ENCODE measurements at places on chromosomes 3 and 15.

GRCh38 chr3:181457756-181458155, 254.0 kb upstream of the SOX2 start:
- DNase-seq = no peak

- no peak for DNase-seq
These were observed 403.3 kb downstream of the LPP start for GRCh38 chr3:188557235-188557634.

GRCh38 chr3:127456471-127457093, 134.0 kb downstream of the TPRA1 start:
- DNase-seq = no peak

- peak; percentile 88 for DNase-seq
These were observed 6.2 kb upstream of the TLR9 start for GRCh38 chr3:52231502-52232278.

DNA sequence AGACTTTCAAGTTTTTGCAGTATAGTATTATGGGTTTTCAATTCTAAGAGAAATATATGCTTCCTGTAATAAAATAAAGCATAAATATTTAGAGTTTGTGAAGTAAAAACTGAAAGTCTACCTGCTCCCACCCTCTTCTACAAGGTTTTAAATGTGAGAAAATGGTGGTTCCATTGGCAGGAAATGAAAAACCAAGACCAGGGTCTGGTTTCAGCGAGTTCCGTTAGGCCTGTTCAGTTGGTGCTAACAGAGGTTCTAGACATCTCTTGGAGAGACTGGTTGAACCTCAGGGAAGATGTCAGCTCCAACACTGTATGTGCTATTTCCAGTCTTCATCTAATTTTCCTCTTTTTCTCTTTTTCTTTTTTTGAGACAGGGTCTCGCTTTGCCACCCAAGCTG, 11.8 kb upstream of the MYO1E start:
- no peak for DNase-seq

DNA sequence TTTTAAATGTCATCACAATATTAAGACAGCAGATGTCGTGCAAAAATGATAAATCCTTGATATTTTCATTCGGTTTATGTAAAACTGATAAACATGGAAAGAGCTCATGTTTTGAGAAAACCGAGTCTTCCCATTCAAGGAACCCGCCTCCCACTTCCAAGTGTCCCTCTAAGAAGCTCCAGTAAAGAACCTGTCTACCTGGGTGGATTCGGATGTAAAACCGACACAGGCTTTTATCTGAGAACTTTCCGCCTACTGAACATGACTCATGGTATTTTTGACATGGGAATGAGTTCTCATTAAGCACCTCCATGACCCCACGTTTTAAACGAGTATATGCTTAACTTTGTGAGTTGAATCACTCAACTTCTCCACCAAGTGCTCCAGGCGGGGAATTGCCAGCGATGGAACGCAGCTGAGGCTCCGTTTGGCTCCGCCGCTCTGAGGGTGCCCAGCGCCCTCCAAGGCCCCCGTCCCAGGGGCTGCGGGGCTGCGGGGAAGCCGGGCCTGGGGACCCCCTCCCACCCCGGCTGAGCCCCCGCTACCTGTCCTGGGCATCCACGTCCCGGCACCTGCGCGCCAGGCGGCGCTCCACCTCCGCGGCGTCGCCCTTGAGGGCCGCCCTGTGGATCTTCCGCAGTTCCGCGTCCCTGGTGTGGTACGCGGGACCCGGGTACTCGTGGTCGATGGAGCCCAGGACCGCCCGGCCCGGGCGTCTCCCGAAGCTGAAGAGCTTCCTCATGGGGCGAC, 119.9 kb downstream of the LMLN start:
- peak; percentile 52 for DNase-seq

DNA sequence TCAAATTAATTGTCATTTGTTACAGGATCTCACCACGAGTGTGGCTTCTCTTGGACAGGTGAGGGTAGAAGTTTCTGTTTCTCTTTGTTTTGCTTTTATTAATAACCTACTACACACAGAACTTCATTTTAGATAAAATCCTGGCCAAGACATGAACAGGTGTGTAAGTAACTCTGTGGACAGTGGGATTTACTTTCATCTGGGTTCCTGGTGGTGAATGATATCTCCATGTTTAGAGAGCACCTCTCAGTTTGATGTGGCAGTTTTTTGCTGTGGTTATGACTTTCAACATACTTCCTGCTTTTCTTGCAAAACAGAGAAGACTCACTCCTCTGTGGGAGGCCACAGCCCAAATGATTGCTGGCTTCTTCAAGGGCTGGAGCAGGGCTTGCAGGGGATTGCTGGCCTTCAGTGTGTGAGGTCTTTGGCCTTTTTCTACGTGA, 71.1 kb upstream of the XCR1 start:
- peak; percentile 58 for DNase-seq

DNA sequence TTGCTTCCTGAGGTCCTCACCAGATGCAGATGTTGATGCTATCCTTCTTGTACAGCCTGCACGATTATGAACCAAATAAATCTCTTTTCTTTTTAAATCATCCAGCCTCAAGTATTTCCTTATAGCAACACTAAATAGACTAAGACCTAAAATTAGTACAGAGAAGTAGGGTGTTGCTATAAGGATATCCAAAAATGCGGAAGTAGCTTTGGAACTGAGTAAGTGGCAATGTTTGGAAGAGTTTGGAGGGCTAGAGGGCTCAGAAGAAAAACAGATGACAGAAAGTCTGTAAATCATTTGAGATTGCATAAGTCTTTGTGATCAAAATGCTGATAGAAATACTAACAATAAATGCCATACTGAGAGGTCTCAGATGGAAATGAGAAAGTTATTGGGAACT, 894.9 kb downstream of the DIPK2A start:
- DNase-seq = no peak

- peak; percentile 53 for DNase-seq
These were observed 80.4 kb downstream of the IQSEC1 start for GRCh38 chr3:12992629-12993516.

GRCh38 chr3:113177526-113177925, 33.8 kb upstream of the BOC start:
- DNase-seq = no peak

DNA sequence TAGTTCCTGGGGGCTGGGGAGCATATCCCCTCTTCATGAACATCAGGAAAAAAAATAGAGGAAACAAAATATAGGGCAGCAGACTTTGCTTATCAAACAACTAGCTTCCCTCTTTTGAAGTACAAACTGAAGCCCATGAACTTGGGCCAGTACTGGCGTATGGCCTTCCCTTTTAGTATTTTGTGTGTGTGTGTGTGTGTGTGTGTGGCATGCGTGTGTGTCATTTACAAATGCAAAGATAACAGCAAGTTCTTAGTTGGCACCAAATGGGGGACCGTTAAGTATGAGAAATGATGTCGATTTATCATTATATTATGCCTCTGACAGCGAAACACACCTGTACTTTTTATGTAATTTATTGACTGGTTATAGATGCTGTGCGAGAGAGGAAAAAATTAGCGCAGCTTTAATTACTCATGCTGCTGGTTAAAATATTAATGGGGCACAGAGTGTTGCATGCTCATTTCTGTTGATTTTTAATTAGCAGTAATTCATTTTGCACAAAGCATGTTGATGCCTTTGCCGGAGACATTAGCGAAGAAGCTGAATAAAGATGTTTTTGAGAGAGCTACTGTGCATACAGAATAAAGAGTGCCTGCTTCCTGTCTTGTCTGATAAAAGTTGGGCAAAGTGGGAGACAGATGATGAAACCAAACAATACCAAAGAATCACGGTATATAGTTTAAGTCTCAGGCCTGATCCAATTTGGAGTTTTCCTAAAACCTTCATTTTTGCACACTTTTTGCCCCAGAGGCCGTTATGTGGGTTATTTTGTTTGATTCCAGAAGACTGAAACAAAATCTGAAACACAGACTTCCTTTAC, 297.1 kb downstream of the SATB1 start:
- DNase-seq = no peak

DNA sequence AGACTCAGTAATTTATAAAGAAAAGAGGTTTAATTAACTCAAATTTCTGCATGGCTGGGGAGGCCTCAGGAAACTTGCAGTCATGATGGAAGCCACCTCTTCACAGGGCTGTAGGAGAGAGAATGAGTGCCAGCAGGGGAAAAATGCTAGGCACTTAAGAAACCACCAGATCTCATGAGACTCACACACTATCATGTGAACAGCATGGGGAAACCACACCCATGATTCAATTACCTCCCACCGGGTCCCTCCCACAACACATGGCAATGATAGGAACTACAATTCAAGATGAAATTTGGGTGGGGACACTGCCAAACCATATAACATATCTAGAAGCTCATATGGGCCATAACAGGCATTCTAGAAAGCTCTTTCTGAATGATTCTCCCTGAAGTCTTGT, 190.3 kb downstream of the WNT5A start:
- DNase-seq = no peak

GRCh38 chr3:134464064-134464688, 21.6 kb downstream of the ANAPC13 start:
- no peak for DNase-seq

GRCh38 chr3:197105786-197106185, 76.2 kb upstream of the MELTF start:
- no peak for DNase-seq

DNA sequence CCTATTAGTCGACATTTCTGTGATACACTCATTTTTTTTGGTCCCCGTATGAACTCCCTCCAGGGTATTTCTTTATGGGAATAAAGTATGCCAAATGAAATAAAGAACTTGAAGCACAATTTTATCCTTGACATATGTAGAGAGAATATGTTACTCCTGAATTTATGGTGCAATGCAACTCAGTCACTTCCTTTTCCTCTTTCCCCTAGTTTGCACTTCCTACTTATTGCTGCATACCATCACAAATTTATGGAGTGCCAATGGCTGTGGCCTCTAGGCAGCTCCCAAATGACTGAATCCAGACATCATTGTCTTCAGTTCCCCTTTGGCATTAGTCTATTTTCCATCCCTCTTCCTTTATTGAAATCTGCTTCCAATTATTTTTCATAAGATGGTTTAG, 403.5 kb downstream of the FHIT start:
- DNase-seq = no peak

Data from activated naive CD8-positive, alpha-beta T cell treated with anti-CD3 and anti-CD28 coated beads for 36 hours (primary cell).